ENCODE measurements at places on chromosomes 6 and 20.

GRCh38 chr6:105188251-105188650 is 8.4 kb upstream of the POPDC3 start:
- DNase-seq, result no peak

- no peak for DNase-seq
These were observed 8.0 kb upstream of the BANF2 start for GRCh38 chr20:17691758-17692157.

DNA sequence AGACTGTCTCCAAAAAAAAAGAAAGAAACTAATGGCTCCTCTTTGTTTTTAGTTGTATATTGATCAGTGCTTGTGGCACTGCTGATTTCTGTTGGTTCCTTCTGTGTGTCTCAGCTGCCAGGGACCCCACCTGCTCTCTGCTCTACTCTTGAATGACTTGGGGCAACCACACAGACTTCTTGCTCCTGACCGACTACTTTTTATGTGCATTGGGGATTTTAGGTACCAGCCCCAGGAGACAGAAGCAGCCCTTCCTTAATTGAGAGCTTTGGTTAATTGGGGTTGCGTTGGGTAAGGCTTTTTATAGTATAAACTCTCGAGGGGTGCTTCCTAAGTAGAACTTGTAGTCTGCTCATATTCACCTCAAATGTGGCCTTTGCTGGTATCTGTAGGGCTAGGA is 6.9 kb downstream of the STK35 start:
- DNase-seq, result no peak

GRCh38 chr6:168589275-168589674 is 148.3 kb downstream of the SMOC2 start:
- DNase-seq, result no peak

DNA sequence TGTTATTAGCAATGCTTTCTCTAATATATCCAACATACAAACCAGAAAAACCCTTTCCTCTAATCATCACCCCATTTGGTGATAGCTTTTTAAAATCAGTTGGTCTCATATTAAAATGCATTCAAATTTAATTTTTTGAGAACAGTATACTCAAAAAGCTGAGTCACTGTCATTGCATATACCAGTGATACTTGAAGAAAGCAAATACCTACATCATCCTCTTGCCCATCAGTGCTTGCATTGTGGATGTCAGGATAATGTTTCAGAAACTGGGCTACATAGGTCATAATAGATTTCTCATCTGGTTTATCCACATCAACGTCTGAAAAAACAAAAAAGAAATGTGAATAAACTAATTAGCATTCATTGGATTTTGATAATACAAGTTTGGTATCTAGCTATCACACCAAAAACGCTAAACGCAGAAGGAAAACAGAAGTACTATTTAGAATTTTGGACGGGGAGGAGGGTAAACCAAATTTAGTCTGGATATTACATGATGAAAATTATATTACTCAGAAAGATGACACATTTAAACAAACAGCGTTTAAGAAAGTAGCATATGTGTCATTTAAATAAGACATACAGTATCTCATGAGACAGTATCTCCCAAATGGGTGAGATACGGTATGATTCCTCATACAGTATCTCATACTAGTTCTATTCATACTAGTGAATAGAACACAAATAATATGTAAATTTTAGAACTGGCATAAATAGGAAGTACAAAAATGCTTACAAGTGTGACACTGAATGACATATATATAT is 134.6 kb downstream of the SYNE1 start:
- DNase-seq, result no peak

DNA sequence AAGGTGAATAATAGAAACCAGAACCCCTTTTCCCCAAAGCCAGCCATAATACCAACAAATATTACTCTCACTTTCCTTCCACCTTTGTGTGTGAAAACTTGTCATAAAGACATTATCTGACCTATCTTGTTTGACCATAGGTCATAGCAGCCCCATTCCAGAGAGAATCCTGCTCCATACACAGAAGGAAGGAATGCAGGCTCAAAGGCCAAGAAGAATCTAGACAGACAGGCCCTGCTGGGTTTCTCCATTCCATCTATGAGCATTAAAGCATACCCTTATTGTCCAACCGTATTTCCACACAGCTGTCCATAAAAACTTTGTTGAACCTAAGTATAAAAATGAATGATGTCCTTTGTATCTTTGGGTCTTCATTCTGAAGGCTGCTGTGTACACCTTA is 40.7 kb upstream of the KCNK5 start:
- no peak for DNase-seq

DNA sequence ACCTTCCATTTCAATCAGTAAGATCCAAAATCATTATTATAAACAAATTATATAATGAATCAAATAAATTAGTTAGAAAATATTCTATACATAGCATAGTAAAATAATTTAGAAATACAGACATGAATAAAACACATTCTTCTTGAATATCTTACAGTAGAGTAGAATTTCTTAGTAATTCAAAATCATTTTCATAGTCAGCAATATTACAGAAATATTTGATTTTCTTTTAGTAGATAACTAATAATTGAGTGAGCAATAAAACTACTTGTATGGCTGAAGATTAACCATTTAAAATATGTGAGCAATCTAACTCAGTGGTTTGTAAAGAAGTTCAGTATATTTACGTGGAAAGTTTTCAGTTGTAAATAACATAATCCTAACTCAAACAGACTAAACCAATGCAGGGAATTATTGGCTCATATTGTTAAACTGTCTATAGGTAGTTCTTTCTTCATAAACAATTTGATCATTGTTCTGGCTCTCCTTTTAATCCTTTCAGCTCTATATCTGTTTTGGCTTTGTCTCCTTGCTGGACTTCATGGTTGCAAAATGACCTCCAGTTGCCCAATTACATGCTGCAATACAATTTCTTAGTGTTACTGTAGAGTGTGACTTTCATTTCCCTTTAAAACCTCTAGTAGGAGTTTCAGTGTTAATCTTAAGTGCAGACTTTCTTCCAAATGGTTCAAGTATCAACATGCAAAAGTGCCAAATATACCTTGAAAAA is 307.5 kb downstream of the EYS start:
- DNase-seq, result no peak

All from hematopoietic multipotent progenitor cell (in vitro differentiated cells).